ENCODE measurements at places on chromosomes 2 and 18. TPM values are rescaled to one million over a fixed set of nuclear protein-coding genes. Genes with fewer than 3 reads are reported as not detected.

YIPF4 gene
- total RNA-seq = 29.8 TPM

VIL1 gene
- 0.49 TPM for total RNA-seq

IL36B gene
- total RNA-seq = not detected

NRP2 gene
- 1.2 TPM for total RNA-seq

GRCh38 chr2:124482551-124482950 lies 457.5 kb downstream of the CNTNAP5 start:
- H3K4me1 ChIP-seq = no peaks in the 10 kb centered on the region
- no peak overlapping the region for H3K27ac ChIP-seq
- no peaks in the 10 kb centered on the region for H3K27me3 ChIP-seq
- H3K4me3 ChIP-seq = no peak overlapping the region
- no peaks in the 10 kb centered on the region for H3K36me3 ChIP-seq

DNA sequence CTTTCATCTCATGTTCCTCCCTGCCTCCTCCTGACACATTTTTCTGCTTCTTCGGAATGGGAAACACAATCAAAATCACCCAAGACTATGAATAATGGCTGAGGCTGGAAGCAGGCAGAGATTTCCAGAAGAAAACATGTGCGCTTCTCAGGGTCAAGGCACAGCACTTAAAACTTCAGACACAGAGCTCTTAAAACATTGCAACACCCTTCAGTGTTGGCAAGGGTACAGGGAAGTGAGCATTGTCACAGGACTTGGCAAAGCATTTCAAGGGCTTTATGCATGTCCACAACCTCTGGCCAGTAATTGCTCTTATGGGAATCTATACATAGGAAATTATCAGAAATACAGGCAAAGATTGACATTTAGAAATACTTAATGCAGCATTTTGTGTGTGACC lies 477.6 kb upstream of the KLHL29 start:
- H3K4me1 ChIP-seq = no peaks in the 10 kb centered on the region
- no peak overlapping the region for H3K27ac ChIP-seq
- no peak for DNase-seq
- H3K27me3 ChIP-seq = no peaks in the 10 kb centered on the region
- H3K4me3 ChIP-seq = no peak overlapping the region

- peak overlapping the region; percentile 33 for H3K4me3 ChIP-seq
- peaks cover 7% of the 10 kb centered on the region for H3K4me1 ChIP-seq
- H3K27ac ChIP-seq = no peak overlapping the region
- H3K36me3 ChIP-seq = no peaks in the 10 kb centered on the region
- no peaks in the 10 kb centered on the region for H3K27me3 ChIP-seq
Observed at GRCh38 chr2:45014016-45014702, 4.9 kb upstream of the SIX2 start.

DNA sequence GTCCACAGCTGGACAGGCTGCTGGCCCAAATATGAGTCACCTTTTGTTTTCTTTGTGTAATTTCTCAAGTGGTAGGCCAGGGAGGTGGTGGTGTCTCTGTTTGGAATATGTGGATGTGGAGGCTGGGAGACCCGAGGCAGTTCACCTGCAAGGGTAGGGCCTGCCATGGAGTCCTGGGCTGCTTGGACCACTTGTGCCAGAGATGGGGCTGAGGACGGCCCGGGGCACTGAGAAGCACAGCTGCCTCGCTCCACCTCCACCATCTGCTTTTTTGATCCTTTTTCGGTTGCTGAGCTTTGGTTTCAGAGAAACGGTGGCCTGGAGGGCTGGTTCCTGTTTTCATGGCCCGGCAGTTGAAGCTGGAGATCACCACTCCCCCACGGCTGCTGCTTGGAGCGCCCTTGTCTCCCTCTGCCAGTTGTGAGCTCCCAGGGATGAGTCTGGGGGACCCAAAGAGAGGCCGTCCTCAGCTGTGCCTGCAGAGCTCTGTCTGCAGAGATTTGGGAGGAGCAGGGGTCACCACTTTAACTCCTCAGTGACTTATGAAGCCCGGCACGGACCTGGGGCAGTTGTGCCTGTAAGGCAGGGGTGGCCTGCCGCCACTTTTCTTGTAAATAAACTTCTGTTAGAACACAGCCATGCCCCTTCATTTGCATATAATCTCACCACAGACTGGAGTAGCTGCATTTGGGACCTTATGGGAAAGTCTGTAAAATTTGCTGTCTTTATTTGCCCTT lies 67.6 kb upstream of the MCFD2 start:
- peaks cover 40% of the 10 kb centered on the region for H3K4me1 ChIP-seq
- no peak overlapping the region for H3K4me3 ChIP-seq
- no peak for DNase-seq
- no peaks in the 10 kb centered on the region for H3K27me3 ChIP-seq
- H3K36me3 ChIP-seq = no peaks in the 10 kb centered on the region

DNA sequence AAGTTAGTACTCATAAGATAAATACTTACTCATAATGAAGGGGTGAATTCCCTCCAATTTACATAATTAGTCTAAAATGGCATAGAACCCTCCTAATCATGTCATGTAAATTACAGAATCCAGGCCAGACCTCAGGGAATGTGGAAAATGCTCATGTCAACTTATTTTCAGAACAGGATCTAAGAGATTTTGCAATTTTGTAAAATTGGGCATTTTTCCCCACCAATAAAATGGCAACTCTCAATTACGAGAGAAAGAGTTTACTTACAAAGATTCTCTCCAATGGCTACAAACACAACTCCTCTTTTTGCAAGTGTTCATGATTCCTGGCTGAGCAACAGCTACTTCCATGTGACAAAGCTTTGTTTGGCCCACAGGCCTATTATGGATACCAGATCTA lies 33.8 kb upstream of the SP5 start:
- H3K4me3 ChIP-seq = no peak overlapping the region
- no peak overlapping the region for H3K27ac ChIP-seq
- DNase-seq = no peak
- H3K27me3 ChIP-seq = no peaks in the 10 kb centered on the region
- no peaks in the 10 kb centered on the region for H3K36me3 ChIP-seq

DNA sequence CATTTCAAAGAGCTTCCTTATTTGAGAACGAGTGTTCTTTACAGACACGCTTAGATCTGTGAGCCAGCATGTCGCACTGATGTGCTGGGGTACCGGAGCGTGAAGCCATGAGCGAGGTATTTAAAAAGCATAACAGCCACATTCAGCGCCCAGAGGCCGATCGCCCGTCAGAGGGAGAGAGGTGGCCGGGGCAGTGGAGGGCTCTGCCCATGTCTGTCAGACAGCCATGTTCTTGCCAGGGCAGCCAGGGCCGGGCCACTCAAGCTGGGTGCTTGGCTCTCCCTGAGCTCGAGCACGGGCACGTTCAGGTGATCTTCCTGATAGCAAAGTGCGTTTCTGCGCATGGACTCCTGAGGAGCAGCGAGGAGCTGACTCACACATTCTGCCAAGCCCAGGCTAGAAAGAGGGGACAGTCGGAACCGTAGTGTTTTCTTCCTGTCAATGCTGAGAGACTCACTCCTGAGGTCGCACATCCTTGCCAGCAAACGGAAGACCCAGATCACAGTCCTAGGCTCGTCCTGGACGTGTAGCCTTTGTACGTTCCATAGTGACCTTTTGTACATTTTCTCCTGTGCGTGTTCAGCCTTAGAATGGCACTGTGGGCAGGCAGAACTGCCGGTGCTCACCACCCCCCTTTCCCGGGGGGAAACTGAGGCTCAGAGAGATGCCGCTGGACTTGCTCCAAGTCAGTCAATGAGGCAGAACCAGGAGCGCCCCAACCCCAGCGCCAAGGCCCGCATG lies 100.7 kb downstream of the NFATC1 start:
- H3K4me3 ChIP-seq = no peak overlapping the region
- no peaks in the 10 kb centered on the region for H3K4me1 ChIP-seq
- H3K27ac ChIP-seq = no peak overlapping the region

- peaks cover 58% of the 10 kb centered on the region for H3K27me3 ChIP-seq
- no peak overlapping the region for H3K4me3 ChIP-seq
- DNase-seq = no peak
Observed at GRCh38 chr2:236968880-236969534, 116.7 kb upstream of the COPS8 start.

- no peak overlapping the region for H3K27ac ChIP-seq
- H3K4me1 ChIP-seq = no peaks in the 10 kb centered on the region
- H3K4me3 ChIP-seq = no peak overlapping the region
- no peak for DNase-seq
- no peaks in the 10 kb centered on the region for H3K27me3 ChIP-seq
Observed at GRCh38 chr2:207995887-207996286, 29.4 kb downstream of the PLEKHM3 start.

DNA sequence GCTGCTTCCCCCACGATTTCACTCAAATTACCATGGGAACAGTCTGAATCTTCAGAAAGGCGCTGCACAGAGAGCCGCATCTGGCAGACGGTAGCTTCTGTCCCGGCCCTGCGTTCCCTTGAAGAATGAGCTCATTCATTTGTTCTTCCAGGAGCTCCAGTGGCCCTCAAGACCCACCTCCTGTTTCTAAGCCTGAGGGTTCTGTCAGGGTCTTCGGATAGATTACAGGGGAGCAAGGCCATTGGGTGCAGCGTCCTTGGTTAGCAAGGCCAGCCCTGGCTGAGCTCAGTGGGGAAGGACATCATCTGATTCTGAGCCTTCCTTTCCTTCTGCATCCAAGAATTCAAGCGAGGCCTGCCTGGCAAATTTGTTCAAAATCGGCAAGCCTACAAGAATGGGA lies 111.9 kb downstream of the PDCL3 start:
- H3K36me3 ChIP-seq = no peaks in the 10 kb centered on the region
- no peaks in the 10 kb centered on the region for H3K27me3 ChIP-seq
- H3K4me3 ChIP-seq = no peak overlapping the region
- DNase-seq = no peak
- no peak overlapping the region for H3K27ac ChIP-seq
- no peaks in the 10 kb centered on the region for H3K4me1 ChIP-seq

DNA sequence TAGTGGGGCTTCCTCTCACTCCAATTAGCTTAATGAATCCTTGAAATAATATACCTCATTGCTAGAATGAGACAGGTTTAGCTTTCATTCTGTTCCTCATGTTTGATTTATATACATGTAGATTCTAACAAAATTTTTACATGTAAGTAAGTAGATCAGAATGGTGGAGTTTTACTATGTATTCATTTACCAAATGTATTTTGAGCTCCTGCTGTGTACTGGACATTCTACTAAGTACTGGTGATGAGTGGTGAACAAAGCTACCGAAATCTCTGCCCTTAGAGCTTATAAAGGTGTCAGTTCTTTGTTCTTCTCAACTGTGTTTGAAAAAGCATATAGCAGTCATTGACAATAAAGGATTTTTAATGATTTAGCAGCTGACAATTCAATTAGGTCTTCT lies 19.7 kb downstream of the MTA3 start:
- no peak overlapping the region for H3K27ac ChIP-seq
- H3K4me3 ChIP-seq = no peak overlapping the region
- H3K27me3 ChIP-seq = no peaks in the 10 kb centered on the region

DNA sequence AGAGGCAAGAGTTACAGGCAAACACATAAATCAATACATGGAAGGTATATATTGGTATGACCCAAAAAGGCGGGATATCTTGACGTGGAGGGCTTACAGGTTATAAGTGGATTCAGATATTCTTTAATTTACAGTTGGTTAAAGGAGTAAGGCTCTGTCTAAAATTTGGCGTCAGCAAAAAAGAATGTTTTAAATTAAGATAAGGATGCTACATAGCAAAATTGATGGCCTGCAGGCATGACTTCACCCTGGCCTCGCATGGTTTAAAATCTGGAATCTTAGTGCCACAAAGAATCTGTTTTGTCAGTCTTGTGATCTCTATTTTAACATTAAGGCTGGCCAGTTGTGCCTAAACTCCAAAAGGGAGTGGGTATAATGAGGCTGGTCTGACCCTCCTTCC lies 58.4 kb upstream of the REL start:
- H3K36me3 ChIP-seq = no peaks in the 10 kb centered on the region
- H3K4me1 ChIP-seq = no peaks in the 10 kb centered on the region
- no peak overlapping the region for H3K4me3 ChIP-seq
- no peak overlapping the region for H3K27ac ChIP-seq
- H3K27me3 ChIP-seq = no peaks in the 10 kb centered on the region

GRCh38 chr2:85438201-85439024 lies 19.9 kb downstream of the SH2D6 start:
- DNase-seq = no peak
- H3K27me3 ChIP-seq = no peaks in the 10 kb centered on the region
- H3K4me3 ChIP-seq = no peak overlapping the region

DNA sequence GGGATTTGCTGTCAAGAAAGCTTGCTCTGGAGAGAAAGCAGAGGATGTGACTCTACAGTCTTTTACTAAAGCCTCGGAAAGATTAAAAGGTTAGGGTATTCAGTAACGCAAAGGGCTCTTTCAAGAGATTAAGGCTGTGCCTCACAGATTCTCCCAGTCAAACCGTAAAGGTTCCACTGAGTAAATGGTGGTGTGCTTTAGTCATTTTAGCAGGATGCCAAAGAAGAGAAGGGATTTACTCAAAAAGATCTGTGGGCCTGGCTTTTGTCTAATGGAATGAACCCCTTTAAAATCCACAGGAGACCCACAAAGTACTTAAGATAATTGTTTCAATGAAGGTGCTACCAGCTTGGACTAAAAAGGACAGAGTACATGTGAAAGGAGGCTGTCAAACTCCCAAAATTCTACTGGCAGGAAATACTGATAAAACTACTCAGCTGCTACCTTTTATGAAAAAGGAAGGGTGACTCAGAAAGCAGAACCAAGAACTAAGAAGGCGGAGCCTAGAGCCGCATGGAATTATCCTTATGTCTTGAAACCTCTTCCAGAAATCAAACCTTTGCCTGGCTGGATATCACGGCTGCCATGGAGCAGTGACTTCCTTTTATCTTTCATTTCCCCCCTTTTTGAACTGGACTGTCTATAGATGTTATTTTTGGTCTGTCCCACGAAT lies 670.2 kb upstream of the ZEB2 start:
- H3K36me3 ChIP-seq = no peaks in the 10 kb centered on the region
